NCI-H748 treated with DMSO at 0.1 percent for 48 hours (cell line): ENCODE measurements at places on chromosomes 3 and 15.
A peak's percentile ranks its signal among the peaks of the same experiment; 100 is the strongest.

DNA sequence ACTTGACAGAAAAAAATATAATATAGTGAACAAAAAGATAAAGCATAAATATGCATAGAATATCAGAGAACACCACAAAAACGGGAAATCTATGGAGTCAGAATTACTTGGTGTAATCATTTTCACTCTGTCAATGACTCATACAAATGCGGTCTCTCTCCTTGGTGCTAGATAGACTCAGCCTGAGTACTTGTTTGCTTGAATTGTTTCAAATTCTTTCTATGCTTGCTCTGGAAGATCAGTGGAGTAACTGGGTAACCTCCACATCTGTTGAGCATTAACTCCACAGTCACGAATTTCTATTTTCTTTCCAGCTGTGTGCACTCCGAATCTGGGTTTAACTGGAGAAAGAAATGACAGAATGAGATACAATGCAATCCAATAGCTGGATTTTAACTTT lies 760.4 kb downstream of the ZPLD1 start:
- no peak for DNase-seq

- DNase-seq, result no peak
These were observed 75.2 kb downstream of the LYSMD4 start for GRCh38 chr15:99657996-99658395.

- no peak for DNase-seq
These were observed 27.5 kb upstream of the THRB start for GRCh38 chr3:24522146-24522579.

GRCh38 chr3:9068051-9068450 lies 104.8 kb upstream of the RAD18 start:
- no peak for DNase-seq

DNA sequence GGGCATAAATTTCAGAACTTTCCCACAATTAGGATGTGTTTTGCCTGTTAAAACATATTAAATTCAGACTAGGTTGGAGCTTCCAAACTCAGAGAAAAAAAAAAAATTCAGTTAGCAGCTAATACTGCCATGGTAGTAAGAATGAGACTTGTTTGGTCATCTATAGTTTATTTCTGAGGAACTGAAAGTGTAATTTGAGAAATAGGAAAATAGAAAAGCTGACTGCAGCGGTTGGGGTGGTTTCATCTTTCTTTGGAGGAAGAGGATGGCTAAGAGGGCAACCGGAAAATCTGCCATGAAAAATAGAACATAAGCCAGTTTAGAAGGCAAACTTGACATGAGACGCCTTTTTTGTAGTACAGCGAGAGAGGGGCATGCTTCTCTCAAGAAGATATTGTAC lies 371.2 kb upstream of the ROBO2 start:
- DNase-seq, result no peak

DNA sequence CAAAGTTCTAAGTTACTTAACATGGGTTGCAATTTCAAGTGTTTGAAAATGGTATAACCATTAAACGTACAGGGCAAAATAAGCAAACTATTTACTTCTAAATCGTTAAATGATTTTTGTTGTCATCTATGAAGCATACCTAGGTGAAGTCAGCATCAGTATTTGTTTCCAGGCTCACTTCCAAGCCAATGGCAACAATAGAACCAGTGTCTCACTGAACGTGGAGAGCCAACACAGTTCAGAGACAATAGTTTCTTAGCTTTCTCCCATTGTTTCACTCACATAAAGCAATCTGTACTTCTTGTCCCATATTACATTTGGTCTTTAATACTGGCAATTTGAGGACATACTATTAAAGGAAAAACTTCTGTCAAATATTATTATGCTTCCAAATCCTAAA lies 397.2 kb downstream of the MECOM start:
- DNase-seq, result no peak

GRCh38 chr3:23956701-23957100 lies 11.6 kb downstream of the NR1D2 start:
- DNase-seq, result no peak

DNA sequence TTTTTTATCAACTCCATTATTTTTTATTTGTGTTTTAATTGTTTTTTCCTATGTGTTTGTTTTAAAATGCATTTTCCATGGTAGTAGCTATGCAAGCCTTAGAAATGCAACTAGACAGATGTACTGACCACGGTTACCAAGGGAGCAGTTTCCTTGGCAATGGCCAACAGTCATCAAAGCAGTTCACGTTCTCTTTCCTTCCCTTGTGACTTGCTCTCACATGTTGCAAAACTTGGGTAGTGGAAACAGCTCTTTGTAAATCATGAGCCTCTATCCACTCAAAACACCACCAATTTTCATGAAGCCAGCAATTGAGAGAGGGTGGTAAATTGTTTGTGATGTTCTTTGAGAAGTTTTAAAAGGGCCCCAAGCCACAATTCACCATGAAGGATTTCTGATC lies 499.4 kb upstream of the MDFIC2 start:
- DNase-seq, result peak; percentile 18

GRCh38 chr3:27573780-27574437 lies 89.7 kb upstream of the SLC4A7 start:
- no peak for DNase-seq

DNA sequence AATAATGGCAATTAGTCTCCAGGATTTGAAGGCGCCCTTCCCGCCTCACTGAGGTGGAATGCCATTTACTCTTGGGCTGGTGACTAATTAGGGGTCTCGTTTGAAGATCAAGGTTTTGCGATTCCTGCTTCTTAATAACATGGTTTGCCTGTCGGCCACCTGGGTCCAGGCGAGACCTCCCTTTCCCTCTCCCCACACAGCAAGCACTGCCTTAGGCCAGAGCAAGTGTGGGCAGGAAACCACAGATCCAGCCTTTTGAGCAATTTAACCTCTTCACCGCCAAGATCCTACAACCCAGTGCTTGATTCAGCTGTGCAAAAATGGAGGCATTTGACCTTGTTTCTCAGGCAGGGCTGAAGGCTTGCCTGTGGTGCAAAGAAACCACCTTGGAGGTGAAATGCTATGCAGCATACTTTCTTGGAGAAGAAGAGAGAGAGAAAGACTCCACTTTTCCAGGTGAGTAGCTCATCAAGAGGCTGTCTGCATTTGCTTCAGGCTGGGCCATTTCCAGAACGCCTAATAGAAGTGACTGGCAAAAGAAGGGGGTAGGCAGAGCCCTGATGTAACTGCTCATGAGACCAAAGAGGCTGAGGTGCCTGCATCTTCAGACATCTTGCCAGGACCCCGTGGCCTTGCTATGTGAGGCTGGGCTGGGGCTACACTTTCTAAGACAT lies 34.1 kb upstream of the WNT5A start:
- DNase-seq, result no peak

- no peak for DNase-seq
These were observed 824.6 kb upstream of the SEMA6D start for GRCh38 chr15:46892621-46893160.

- no peak for DNase-seq
These were observed 3.4 kb downstream of the TIMP4 start for GRCh38 chr3:12155264-12155663.

- DNase-seq, result no peak
These were observed 9.8 kb upstream of the TNFAIP8L3 start for GRCh38 chr15:51104512-51104911.

DNA sequence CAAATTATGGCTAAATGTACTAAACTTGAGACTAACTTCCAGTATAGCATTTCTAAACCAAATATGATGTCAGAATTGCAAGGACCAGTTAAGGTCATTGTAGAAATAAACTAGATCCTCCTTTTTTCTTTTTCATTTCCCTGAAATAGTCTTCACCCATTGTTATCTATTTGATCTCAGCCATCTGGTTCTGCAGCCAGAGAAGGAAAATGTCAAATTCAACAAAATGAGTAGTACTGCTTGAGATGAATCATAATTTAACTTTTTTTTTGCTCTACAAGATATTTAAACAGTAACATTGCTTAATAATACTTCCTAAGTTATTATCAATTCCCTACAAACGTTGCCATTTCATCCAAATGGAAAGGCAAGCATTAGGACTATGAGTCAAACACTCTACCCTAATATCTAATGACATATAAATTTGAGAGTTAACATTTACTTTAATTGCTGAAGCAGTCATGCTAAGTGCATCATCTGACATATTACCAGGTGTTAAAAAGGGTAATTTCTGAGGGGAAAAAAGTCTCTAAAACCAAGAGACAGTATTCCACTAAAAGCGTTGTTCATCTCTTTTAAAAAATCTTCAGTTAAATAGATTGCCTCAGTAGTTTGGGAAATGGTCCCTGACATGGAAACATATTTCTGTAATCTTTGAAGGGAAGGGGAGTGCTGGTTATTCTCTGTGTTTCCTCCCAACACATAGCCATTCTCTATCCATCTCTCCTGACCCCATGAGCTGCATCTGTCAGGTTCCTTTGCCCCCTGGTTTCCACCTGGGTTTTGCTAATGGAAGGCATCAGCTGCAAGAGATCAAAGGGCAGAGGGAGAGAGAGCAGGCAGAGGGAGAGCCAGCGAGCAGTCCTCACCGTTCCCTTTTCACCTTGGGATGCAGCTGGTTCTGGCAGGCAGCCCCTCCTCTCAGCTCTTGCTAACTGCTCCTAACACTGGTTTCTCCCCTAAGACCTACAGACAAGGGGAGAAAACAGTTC lies 138.5 kb downstream of the ARPP21 start:
- DNase-seq, result no peak

DNA sequence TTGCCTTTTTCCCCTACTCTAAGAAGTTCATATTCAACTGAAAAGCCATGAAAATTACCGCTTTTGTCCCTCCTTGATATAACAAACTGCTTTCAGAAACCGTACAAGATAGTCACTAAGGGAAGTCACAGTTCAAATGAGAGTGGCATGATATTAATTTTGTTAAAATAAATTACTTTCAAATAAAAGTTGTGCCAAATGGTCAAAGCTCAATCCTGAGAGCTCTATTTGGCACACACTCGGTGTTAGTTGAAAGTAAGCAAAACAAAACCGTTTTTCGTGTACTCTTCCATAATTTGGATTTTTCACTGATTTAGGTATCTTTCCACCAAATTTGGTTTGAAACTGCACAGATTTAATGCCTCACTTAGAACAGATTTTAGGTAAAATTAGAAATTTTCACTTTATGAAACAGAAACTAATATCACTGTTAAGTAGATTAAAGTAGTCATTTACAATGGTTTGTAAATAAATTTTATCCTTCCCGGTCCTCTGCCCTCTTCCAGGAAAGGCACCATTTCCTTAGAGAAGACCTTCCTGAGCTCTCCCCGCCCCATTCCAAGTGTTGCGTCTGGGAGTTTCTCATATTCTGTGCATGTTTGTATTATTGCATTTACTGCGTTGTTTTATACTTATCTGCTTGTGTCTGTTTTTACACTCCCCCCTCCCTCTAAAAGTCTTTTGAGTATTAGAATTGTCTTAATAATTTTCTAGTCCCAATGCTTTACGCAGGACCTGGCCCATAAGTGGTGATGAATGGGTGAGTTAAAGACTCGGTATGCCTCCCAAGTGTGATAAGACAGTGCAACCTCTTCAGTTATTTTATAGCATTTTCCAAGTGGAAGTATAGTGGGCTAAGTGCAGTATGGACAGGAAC lies 853 bp downstream of the TCAIM start:
- DNase-seq, result no peak

DNA sequence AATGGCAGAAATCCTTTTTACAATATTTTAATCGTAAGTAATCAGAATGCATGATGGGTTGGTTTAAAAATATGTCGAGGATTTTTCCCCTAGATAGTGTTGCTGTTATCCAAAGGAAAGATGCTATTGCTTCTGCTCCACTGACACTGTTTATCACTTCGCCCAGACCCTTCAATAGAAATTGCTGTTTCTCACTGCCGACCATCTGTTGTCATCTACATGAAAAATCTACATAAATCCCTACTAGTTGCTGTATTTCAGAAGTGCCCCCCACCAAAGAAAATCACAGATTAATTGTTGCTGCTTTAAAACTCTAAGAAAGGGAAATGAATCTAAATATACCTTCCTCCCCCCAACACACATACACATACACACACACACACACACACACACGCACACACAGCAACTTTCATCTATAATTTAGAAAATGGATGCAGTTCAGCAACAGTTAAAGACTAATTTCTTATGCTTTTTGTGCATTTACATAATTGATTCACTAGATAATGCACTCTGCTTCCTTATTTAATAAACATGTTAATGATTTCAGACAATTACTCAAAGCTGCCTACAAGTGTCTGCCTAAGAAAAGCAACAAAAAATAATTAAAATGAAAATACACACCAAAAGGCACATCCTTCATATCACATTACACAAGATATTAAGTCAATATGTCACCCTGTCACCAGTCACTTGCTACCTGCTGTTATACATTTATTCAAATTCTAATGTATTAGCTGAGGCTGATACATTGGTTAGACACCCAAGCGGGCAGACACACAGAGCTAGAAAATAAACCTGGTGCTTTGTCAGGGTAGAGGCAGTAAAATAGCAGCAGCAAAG lies 82.8 kb downstream of the RORA start:
- no peak for DNase-seq

DNA sequence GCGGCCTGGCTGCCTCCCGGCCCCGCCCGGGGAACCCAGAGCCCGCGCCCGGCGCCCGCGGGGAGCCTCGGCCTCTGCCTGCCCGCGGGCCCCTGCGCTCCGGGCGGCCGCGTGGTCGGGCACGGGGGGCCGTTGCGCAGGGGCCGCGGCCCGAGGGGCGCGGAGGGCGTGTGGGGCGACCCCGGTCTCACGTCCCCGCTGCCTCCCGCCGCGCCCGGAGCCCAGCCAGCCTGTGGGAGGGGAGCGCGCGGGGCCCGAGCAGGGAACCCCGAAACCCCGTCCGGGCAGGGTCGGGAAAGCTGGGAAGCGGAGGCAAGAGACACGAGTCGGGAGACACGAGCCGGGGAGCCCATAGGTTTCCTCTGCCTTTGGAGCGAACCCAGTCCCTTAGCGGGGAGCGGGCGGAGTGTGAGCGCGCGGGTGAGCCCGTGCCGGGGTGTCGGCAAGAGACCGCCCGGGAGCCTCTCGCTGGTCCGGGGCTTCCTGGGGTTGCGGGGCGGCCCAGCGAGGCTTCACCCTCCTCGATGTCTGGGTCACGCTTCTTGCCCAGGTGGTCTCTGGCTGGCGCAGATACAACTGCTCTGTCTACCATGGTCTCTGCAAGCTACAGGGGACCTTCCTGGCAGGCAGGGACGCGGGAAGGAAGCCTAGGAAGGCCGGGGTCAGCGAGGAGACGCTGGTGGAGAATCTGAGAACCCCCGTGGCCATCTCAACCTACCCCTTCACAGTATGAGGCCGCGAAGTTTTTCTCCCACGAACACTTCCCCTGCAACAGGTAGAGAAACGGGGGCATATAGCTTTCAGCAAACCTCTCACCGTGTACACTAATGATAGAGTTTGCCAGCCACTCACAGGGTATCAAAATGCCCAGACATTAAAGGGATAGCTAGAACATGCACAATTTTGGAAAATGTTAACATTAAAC lies 586 bp downstream of the LRRK1 start:
- DNase-seq, result no peak

GRCh38 chr3:55489798-55490132 lies 2.7 kb upstream of the WNT5A start:
- no peak for DNase-seq

GRCh38 chr3:160127308-160127707 lies 97.9 kb upstream of the C3orf80 start:
- DNase-seq, result no peak

GRCh38 chr3:21390856-21391255 lies 360.2 kb downstream of the ZNF385D start:
- no peak for DNase-seq
